Aorta (tissue), 5 donors: ENCODE measurements at places on chromosomes 3 and 15.

GRCh38 chr3:171384101-171384891, 75.9 kb downstream of the TNIK start:
- H3K27ac ChIP-seq = no peak overlapping the region
- H3K4me3 ChIP-seq = no peak overlapping the region
- no peaks in the 10 kb centered on the region for H3K36me3 ChIP-seq
- H3K27me3 ChIP-seq = no peaks in the 10 kb centered on the region

- no peaks in the 10 kb centered on the region for H3K27me3 ChIP-seq
- peak overlapping the region; percentile 43 for H3K27ac ChIP-seq
- peaks cover 6% of the 10 kb centered on the region for H3K4me1 ChIP-seq
- H3K36me3 ChIP-seq = peaks cover 2% of the 10 kb centered on the region
Observed at GRCh38 chr3:99641480-99641879, 3.1 kb downstream of the COL8A1 start.

- no peak overlapping the region for H3K27ac ChIP-seq
- no peak for DNase-seq
Observed at GRCh38 chr15:80559320-80559693, 135.8 kb upstream of the ABHD17C start.

DNA sequence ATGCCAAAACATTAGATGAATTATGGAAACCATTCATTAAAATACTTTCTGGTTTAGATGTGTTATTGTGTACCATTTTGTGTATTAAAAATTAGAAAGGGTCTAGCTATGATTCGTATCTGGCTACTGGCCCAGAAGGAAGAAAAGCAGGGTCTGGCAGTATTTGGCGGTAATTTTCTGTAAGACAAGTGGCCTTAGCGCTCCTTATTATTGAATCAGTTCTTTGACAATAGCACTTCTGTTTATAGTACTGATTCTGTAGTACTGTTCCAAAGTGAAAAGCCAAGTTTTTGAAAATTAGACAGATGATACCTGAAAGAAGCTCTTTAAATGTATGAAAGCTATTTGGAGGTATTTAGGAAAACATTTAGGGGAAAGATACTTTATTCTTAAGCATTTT, 10.2 kb downstream of the GLCE start:
- H3K36me3 ChIP-seq = no peaks in the 10 kb centered on the region
- H3K4me3 ChIP-seq = no peak overlapping the region
- no peaks in the 10 kb centered on the region for H3K27me3 ChIP-seq
- H3K4me1 ChIP-seq = no peaks in the 10 kb centered on the region
- H3K27ac ChIP-seq = no peak overlapping the region

DNA sequence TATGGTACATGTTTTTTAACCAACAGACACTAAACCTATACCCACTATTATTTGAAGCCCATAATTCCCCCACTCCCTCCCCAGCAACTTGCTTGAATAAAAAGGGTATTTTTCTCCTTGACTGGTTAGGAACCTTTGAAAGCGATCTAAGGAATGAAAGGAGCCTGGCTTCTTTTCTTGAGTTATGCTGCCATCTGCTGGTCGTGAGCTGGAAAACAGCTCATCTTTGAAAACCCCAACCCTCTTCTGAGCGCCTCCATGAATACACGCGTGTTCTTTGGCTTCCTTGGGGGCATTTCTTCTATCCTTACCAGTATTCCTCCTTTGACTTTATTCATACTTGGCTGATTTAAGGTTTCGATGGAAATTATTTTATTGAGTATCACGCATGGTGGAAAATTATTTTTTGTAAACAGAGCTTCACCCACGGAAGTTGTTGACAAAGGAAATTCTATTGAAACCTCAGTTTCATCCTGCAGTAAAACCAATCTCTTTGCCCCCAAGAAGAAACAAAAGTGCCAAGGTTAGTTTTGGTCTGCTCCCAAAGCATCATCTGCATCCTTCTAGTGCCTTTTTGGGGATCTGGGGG, 171.6 kb downstream of the SV2B start:
- H3K4me1 ChIP-seq = no peaks in the 10 kb centered on the region
- no peak overlapping the region for H3K4me3 ChIP-seq
- no peaks in the 10 kb centered on the region for H3K36me3 ChIP-seq
- DNase-seq = no peak
- H3K27ac ChIP-seq = no peak overlapping the region
- no peaks in the 10 kb centered on the region for H3K27me3 ChIP-seq

DNA sequence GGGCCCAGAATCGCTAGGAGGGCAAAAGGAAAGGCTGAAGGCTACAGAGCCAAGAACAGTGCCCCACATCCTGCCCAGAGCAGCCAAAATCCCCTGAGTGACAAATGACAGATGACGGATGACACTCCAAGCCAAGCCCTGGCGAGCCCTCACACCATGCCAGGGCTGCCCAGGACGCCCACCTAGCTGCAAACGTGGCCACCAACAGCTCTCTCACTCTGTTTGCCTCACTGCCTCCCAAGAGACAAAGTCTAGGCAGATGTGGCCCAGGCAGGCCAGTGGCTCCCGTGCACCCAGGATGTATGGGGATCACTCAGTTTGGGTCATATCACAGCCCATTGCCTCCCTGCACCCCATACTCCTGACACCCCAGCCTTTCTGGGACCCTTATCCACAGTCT, 270.1 kb upstream of the NSMCE3 start:
- H3K27me3 ChIP-seq = no peaks in the 10 kb centered on the region
- no peak overlapping the region for H3K27ac ChIP-seq
- no peaks in the 10 kb centered on the region for H3K4me1 ChIP-seq
- no peaks in the 10 kb centered on the region for H3K36me3 ChIP-seq
- DNase-seq = no peak
- H3K4me3 ChIP-seq = no peak overlapping the region

DNA sequence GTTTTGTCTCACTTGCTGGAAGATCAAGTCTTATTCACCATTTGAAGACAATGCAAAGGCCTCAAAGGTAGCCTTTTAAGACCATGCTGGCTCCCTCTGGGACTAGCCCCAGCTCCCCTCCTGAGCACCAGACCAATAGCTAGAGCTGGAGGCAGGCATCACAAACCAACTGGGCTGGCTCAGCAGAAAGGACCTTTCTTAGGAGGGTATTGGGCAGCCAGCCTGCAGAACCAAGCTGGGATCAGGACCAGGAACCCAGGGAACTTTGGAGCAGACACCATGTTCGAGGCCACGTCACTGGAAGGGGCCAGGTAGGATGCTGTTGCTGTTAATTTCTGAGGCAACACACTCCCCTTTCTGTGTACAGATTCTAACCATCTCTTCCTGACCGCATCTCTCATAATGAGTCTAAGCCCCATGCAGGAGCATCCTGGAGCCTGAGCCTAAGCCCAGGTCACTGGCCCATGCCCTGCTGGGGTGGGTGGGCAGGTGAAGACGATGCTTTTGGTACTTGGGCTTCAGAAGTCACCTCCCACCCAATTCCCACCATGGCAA, 81.4 kb upstream of the KLF13 start:
- no peaks in the 10 kb centered on the region for H3K36me3 ChIP-seq
- no peak overlapping the region for H3K27ac ChIP-seq
- H3K4me1 ChIP-seq = no peaks in the 10 kb centered on the region
- no peak overlapping the region for H3K4me3 ChIP-seq
- H3K27me3 ChIP-seq = no peaks in the 10 kb centered on the region

GRCh38 chr15:38562278-38562677, 2.3 kb downstream of the RASGRP1 start:
- H3K4me3 ChIP-seq = no peak overlapping the region
- H3K4me1 ChIP-seq = no peaks in the 10 kb centered on the region
- no peaks in the 10 kb centered on the region for H3K36me3 ChIP-seq

- DNase-seq = no peak
- H3K27me3 ChIP-seq = no peaks in the 10 kb centered on the region
- H3K4me3 ChIP-seq = no peak overlapping the region
- H3K36me3 ChIP-seq = no peaks in the 10 kb centered on the region
- no peaks in the 10 kb centered on the region for H3K4me1 ChIP-seq
Observed at GRCh38 chr3:161031134-161031533, 74.0 kb downstream of the B3GALNT1 start.

DNA sequence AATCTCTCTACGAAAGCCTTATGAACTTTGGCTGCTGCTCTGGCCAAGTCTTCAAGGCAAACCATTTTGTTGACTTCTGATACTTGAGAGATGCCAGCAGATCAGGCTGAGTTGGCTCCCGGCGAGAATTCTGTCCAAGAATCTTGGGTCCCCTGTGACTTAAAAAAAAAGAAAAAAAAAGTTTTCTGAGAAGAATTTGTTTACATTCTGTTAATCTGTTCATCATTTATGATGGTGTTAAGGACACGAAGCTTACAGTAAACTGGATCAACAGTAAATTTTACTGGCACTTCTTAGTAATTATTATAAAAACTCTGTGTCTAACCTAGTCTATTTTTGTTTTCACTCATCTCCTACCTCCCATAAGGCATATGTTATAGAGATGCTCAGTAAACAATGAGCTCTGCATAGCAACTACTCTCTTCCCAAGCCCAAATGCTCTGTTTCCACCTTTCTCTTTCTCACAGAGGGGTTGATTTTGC, 320.9 kb upstream of the RASGRP1 start:
- DNase-seq = no peak
- no peaks in the 10 kb centered on the region for H3K36me3 ChIP-seq
- H3K27me3 ChIP-seq = no peaks in the 10 kb centered on the region
- H3K4me1 ChIP-seq = no peaks in the 10 kb centered on the region
- H3K4me3 ChIP-seq = no peak overlapping the region

GRCh38 chr15:77030048-77030927, 35.4 kb downstream of the PSTPIP1 start:
- H3K4me3 ChIP-seq = no peak overlapping the region
- peak; percentile 40 for DNase-seq
- H3K36me3 ChIP-seq = no peaks in the 10 kb centered on the region

GRCh38 chr15:98525661-98526001, 122.7 kb upstream of the IGF1R start:
- no peak overlapping the region for H3K4me3 ChIP-seq
- no peak overlapping the region for H3K27ac ChIP-seq
- no peaks in the 10 kb centered on the region for H3K27me3 ChIP-seq
- H3K36me3 ChIP-seq = no peaks in the 10 kb centered on the region
- DNase-seq = peak; percentile 77
- no peaks in the 10 kb centered on the region for H3K4me1 ChIP-seq

GRCh38 chr3:151837057-151837456, 23.1 kb downstream of the AADAC start:
- peaks cover 2% of the 10 kb centered on the region for H3K4me1 ChIP-seq
- no peaks in the 10 kb centered on the region for H3K27me3 ChIP-seq
- no peak overlapping the region for H3K27ac ChIP-seq
- DNase-seq = no peak
- H3K4me3 ChIP-seq = no peak overlapping the region

- no peaks in the 10 kb centered on the region for H3K27me3 ChIP-seq
- no peaks in the 10 kb centered on the region for H3K4me1 ChIP-seq
- H3K4me3 ChIP-seq = no peak overlapping the region
Observed at GRCh38 chr15:70035719-70036077, 62.0 kb downstream of the TLE3 start.

DNA sequence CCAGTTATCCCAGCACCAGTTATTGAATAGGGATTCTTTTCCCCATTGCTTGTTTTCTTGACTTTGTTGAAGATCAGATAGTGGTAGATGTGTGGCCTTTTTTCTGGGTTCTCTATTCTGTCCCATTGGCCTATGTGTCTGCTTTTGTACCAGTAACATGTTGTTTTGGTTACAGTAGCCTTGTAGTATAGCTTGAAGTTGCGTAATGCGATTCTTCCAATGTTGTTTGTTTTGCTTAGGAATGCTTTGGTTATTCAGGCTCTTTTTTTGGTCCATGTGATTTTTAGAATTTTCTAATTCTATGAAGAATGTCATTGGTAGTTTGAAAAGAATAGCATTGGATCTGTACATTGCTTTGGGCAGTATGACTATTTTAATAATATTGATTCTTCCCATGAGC, 94.3 kb upstream of the CHMP2B start:
- no peak overlapping the region for H3K4me3 ChIP-seq
- H3K27me3 ChIP-seq = no peaks in the 10 kb centered on the region
- no peak for DNase-seq
- no peaks in the 10 kb centered on the region for H3K4me1 ChIP-seq
- H3K27ac ChIP-seq = no peak overlapping the region

DNA sequence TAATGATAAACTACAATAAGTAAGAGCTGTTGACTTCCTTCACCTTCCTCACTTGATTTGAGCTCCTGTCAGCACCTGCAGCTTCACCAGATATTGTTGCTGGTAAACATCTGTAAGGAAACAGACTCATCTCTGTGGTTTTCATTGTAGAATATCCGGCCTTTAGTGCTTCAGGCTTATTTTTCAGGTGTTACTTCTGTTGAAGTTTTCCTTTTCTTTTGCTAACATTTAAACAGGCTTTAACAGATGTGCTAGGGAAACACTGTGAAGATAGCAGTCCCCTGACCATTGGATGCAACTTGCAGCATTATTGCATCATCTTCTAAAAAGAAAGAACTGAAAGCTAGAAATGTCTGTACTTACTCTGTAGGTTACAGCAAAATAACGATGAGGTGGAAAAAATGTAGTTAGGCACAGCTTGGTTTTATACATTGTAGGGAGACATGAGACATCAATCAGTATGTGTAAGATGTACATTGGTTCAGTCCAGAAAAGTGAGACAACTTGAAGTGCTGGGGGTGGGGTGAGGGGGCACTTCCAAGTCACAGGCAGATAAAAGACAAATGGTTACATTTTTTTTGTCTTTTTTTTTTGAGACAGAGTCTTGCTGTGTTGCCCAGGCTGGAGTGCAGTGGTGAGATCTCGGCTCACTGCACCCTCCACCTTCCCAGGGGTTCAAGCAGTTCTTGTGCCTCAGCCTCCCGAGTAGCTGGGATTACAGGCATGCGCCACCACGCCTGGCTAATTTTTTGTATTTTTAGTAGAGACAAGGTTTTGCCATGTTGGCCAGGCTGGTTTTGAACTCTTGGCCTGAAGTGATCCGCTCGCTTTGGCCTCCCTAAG, 10.2 kb downstream of the EDEM1 start:
- no peak overlapping the region for H3K27ac ChIP-seq
- no peaks in the 10 kb centered on the region for H3K36me3 ChIP-seq
- no peak for DNase-seq
- H3K4me3 ChIP-seq = no peak overlapping the region
- H3K4me1 ChIP-seq = no peaks in the 10 kb centered on the region

- no peaks in the 10 kb centered on the region for H3K27me3 ChIP-seq
- H3K27ac ChIP-seq = no peak overlapping the region
- no peaks in the 10 kb centered on the region for H3K36me3 ChIP-seq
- DNase-seq = peak; percentile 90
Observed at GRCh38 chr3:195900436-195901355, 7.7 kb downstream of the TNK2 start.

DNA sequence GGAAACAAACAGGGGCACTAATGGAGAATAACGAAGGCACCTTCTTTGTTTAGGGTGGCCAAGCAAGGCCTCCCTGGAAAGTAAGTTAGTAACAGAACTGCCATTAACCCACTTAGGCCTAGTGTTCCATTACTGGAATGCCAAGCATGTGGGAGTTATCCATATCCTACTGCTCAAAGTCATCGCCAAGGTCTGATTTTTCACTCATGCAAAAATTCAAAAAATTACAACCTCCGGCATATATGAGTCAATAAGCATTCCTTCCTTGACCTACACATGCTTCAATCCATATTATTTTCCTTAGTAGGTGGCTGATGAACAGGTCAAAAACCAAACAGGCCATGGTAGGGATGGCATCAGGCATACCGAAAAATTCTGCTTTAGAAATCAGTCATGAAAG, 1097.2 kb downstream of the FHIT start:
- DNase-seq = no peak
- no peak overlapping the region for H3K4me3 ChIP-seq
- no peaks in the 10 kb centered on the region for H3K27me3 ChIP-seq
- no peak overlapping the region for H3K27ac ChIP-seq
- no peaks in the 10 kb centered on the region for H3K36me3 ChIP-seq
